ENCODE measurements at places on chromosomes 2 and 18.

DNA sequence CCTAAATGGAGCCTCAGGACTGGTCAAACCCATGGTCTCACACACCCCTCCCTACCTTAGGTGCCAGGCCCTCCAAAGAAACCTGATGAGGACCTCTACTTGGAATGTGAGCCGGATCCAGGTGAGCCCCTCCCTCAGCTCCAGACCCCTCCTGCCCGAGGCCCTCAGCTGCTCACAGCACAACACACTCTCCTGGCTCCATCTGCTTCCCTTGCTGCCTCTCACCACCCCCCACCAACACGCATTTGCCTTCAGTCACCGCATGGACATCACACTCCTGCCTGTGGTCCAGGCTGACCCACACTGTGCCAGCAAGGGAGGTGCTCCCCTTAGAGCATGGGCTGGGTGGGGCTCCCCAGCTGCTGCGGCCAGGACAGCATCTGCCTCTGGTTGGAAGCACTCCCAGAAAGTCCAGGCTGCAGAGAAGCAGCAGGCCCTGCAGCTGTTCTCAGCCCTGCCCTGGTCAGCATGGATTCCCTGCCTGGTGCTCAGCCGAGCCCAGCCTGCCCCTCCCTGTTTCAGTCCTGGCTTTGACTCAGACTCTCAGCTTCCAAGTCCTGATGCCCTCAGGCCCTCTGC lies 15.1 kb downstream of the SH2D6 start:
- peak; percentile 98 for DNase-seq

- DNase-seq = peak; percentile 23
These were observed 84.7 kb downstream of the POLR1A start for GRCh38 chr2:86020984-86021383.

DNA sequence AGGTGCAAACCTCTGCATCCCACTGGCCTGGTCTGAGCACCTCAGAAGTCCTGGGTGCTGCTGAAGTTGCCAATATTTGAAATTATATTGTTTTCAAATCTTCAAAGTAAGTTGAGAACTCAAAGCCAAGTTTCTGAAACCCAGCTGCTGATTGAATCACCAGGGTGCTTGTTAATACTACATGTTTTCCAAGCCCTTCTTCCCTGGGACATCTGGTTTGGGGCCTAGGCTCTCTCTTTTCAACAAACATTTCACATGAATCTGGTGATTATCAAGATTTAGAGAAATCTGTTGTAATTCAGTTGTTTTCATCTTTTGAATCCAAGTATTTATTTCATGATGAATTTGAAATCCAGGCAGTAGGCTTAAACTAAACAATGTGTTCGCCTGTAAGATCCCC lies 24.4 kb downstream of the MLPH start:
- peak; percentile 92 for DNase-seq

DNA sequence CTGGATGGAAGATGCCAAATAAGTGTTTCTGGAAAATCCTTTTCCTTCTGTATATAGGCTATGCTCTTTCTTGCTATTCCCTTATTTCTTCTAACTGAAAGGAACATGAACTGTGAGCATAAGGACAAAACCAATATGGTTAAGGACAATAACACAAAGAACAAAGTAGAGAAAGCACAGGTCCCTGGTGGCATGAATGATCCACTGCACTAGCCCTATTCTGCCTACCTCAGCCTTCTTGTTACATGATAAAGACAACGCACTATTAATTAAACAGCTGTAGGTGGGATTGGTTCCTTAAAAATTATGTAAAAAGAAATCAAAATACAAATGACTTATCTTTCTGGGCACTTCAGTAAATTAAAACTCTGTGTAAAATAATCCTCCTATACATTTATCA lies 1.9 kb upstream of the WDR75 start:
- DNase-seq = no peak

DNA sequence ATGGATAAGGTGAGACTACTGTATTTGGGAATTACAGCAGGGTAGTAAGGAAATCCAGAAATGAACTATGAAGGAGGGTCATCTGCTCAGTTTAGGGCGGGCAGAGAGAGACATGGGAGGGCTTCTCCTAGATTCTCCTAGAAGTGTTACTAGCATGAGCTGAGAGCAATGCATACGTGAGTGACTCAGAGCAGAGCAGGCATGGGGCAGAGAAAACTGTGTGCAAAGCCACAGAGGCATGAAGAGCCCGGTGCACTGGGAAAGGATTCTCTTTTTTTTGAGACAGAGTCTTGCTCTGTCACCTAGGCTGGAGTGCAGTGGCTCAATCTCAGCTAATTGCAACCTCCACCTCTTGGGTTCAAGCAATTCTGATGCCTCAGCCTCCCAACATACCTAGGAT lies 116.2 kb downstream of the SOCS6 start:
- no peak for DNase-seq

DNA sequence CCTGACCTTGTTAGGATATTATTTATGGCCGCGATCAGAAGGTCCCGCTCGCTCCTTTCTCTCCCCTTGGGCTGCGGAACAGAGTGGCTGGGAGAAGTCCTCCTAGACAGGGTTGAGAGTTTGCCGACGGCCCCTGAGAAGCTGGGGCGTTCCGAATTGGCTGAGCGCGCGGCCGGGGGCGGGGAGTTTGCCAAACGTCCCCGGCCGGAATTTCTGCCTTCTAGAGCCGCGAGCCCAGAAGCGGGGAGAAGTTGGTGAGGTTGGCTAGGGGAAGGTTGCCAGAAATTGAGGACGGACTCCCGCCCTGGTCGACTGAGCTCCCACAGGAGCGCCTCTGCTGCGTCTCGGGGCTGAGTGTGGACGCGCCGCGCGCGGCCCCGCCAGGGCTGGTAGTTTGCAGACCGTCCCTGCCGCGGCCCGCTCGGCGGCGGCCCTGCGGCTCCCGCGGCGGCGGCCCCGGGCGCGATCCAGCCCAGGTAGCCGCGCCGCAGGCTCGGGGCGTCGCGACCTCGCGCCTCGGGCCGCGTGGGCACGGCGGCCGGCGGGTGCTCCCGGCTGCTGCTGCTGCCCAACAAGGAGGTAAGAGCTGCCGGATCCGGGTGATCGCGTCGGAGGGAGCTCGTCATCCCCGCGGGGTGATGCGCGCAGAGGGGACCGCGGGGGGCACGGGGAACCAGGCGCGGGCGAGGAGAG lies 134.0 kb upstream of the MGAT5 start:
- peak; percentile 94 for DNase-seq

- DNase-seq = no peak
These were observed 60.7 kb downstream of the CXCR4 start for GRCh38 chr2:136057023-136057801.

GRCh38 chr2:46202987-46203386 lies 94.2 kb upstream of the EPAS1 start:
- no peak for DNase-seq

- DNase-seq = no peak
These were observed 16.2 kb downstream of the SAG start for GRCh38 chr2:233323851-233324250.

DNA sequence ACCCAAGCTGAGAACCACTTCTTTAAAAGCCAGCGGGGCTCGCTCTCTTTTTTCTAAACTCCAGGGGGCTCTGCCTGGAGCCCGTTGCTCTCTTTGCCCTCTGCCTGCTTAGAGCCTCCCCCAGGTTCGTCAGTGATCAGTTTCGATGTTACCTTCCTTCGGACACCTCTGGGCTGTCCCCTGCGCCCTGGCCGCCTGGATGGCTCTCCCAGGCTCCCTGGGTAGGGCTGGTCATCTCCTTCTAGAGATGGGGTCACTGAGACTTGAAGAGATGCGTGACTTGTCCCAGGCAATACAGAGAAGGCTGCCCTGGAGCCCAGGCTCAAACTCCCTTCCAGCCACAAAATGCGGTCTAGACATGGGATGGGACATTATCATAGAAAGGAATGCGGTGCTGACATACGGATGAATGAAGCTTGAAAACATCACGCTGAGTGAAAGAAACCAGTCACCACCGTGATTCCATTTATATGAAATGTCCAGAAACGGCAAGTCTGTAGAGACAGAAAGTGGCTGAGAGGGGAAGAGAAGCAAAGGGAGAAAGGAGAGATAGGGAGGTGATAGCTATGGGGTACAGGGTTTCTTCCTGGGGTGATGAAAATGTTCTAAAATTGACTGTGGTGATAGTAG lies 14.6 kb downstream of the KCNF1 start:
- no peak for DNase-seq

DNA sequence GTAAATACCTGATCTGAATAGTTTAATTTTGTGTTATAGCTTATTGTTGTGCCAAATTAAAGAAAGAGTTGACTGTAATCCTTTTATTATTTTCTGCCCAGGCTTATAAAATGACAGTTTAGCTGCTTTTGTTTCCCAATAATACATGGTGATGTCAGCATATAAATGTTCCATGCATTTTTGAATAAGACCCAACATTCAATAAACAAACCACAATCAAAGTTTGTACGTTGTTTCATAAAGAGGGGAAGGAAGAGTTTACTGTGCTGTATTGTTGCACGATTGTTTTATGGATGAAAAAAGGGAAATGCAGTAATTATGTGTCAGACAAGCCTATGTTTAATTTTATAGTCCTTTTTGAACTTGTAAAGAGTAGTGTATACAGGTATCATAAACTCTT lies 177.2 kb upstream of the SCN7A start:
- no peak for DNase-seq

DNA sequence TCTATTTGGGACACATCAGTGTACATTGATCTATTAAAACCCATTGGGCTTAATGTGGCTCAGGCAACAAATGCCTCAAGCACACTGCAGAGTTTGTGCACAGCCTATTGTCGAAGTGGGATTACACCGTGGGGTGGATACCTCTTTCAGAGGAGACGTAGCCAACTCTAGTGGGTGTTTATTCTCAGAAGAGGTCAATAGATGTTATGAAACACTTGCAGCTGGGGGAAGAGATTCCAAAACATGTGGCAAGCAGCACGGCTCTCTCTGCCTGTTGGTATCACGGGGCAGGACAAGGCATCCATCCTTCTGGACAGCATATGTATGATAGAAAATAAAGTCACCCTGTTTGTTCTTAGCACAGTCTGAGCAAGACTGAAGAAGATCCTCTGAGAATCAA lies 121.4 kb upstream of the COPS8 start:
- DNase-seq = peak; percentile 20

DNA sequence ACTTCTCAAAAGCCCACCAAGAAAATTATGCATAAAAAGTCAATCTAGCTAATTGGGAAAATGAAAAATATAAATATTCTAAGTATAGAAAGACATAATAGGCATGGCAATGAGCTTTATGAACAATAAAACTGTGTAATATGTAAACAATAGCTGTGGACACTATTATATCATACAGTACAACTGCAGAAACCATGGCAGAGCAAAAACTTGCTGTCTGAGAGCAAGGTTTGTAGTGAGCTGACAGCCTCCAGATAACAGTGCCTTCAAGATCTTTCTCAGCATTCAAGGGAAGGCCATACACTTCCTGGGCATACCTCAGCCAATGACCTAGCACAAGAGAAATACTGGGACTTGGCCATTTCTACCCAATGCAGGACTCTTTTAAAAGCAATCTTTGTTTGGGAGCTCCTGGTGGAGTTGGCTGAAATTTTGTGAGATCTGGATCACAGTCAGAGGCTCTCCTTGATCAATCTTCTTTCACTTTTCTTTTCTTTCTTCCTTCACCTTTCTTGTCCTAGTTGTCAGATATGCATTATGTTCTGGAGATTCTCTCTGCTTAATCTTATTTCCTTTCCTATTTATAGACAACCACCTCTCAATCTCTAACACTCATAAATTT lies 427.2 kb upstream of the UBE2E3 start:
- no peak for DNase-seq

- no peak for DNase-seq
These were observed 121.5 kb upstream of the GYPC start for GRCh38 chr2:126534478-126534877.

- DNase-seq = no peak
These were observed 84.7 kb downstream of the ASAP2 start for GRCh38 chr2:9291331-9291730.

- DNase-seq = peak; percentile 29
These were observed at the start of gene RNF144A for GRCh38 chr2:6917071-6917760. Gene RNF144A (plus strand): TSS chr2:6917412. CDS start chr2:6996927, 79,515 bp downstream.

DNA sequence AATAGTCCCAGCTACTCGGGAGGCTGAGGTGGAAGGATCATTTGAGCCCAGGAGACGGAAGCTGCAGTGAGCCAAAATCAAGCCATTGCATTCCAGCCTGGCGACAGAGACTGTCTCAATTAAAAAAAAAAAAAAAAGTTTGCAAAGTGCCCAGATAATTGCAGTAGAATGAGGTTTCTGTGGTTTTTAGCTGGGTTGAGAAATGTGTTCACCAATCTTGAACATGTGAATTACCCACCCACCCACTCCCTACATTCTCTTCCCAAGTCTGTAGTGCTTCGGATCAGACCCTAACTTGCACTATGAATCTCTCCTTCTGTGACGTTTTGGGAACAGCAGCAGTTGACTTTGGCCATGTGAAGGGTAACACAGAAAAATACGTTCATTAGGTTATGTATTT lies 247.3 kb downstream of the PTGR3 start:
- no peak for DNase-seq

DNA sequence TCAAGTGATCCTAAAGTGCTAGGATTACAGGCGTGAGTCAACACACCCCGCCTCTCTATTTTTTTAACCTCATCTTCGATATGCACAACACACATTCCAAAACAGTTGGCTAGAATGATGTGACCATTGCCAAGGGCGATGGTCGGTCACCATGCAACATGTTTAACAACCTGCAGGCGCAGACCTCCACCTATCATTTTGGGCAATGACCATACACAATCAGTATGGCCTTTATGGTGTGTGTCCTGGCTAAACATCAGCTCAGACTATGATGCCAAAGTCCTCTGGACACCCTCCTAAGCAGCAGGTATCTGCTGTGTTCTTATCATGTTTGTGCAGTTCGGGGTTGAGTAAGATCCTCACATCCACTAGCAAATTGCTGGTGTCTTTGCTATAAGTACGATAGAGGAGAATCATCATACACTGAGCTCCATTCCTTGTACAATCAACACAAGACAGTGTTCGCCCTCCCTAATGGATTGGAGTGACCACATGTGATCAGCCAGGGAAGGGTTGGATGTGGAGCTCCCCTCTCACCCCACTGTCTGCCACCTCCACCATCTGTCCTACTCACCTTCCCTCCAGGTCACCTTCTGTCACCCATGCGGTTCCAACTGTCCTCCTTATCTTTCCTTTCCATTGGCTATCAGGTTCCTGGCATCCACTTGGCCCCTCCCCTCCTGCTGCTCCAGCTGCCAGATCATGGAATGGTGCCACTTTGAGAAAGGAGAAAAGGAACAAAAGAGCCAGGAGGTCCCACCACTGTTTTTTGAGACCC lies 7.9 kb upstream of the RNF152 start:
- DNase-seq = no peak

DNA sequence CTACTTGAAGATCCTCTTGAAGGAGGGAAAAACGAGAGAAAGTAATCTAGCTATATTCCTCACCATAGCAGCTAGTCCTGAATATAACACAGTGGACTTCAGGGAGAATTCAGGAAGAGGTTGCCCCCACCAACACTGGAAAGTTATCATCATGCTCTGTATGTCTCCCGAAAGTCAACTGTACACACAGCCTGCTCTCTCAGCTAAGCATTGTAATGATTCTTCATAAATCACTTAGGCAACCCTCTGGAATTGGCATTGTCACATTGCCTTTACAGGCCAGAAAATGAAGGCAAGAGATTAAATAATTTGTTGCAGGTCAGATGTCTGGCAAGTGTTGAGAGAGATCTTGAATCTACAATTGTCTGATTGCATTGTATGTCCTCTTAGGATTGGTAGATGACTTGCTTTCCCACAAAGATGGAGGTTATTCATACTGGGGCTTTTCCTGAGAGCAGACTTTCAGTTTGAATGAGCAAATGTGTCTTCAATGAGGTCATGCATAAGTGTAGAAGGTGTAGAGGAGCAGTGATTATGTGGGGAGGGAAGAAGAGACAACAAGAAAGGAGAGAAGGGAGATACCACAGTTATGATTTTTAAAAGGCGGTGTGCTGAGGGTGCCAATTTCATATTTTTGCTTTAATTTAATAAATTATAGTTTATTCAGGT lies 667.2 kb downstream of the DCDC2C start:
- DNase-seq = no peak

- no peak for DNase-seq
These were observed 373.9 kb downstream of the GPD2 start for GRCh38 chr2:156810094-156810493.
